CD4-positive, alpha-beta T cell treated with Interleukin-2 at 100 ng/mL for 4 hours (primary cell): ENCODE measurements at places on chromosomes 4 and X.

DNA sequence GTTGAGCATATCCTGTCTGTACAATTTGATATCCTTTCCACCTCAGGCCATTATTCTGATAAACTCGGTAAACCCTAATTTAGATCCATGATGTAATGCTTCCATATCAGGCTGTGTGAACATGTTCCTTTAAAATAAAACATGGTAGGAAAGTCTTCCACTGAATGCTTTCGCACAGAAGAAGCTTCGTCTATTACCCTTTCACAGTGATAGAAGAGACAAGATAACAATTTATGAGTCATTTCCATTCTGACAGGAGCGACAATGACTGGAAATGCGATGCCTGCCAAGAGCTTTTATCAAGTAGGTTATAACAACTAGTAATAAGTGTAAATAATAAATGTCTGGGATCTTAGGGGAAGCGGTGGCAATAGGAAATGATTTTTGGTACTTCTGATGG lies 98.8 kb downstream of the TTC29 start:
- no peak for DNase-seq

GRCh38 chr4:38868059-38868960 lies 704 bp downstream of the FAM114A1 start:
- no peak for DNase-seq

- no peak for DNase-seq
These were observed 482.9 kb downstream of the NAF1 start for GRCh38 chr4:162683659-162684370.

GRCh38 chrX:31124536-31124935 lies 52.7 kb upstream of the FTHL17 start:
- no peak for DNase-seq

DNA sequence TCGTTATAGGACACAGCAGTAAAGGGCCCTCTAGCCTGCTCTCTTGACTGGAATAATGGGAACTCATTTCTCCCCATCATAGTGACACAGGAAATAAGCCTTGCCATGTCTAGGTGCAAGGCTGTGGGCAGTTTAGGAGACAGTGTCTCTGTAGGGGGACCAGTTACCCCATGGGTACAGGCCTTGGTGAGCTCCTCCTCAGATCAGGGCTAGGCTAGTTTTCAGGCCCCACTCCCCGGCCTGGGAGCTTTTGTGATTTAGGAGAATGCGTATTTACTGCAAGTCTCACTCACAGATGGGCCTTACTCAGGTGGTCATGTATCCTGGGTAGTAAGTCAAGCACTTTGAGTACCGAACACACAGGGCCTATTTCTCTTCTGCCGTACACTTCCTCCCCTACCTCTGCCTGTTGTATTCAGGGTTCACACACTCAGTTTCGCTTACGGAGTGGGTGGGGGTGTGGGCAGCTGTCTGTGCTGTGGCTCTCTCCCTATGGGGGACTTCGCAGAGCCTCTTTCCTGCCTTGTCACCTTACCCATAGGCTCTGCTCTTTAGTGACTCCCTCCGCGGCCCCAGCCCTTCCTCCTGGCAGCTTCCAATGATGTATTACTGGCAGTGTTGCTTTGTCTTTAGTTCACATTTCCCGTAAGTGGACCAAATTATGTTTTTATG lies 34.2 kb downstream of the FAM193A start:
- DNase-seq: peak; percentile 37

- peak; percentile 89 for DNase-seq
These were observed 51.2 kb upstream of the CHRNA9 start for GRCh38 chr4:40283968-40284367.

DNA sequence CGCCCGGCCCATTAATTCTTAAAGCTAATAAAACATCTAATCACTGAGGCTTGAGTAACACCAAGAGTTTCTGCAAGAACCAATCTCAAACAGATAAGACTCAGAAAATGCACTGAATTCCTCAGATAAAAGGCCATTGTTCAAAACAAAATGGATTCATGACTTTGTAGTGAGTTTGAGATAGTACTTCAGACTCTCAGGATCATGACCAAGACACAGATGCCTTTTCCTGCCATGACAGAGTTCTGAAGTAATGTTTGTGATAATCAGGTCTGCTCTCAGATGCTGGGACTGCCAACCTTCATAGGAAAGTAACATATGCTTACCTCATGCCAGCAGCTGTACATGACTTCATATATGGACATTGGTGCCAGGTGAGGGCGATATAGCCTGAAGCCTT lies 54.6 kb downstream of the NIPAL1 start:
- no peak for DNase-seq

GRCh38 chrX:155218777-155219176 lies 2.5 kb downstream of the VBP1 start:
- no peak for DNase-seq

- no peak for DNase-seq
These were observed 639.6 kb downstream of the IQCM start for GRCh38 chr4:149176039-149176438.

DNA sequence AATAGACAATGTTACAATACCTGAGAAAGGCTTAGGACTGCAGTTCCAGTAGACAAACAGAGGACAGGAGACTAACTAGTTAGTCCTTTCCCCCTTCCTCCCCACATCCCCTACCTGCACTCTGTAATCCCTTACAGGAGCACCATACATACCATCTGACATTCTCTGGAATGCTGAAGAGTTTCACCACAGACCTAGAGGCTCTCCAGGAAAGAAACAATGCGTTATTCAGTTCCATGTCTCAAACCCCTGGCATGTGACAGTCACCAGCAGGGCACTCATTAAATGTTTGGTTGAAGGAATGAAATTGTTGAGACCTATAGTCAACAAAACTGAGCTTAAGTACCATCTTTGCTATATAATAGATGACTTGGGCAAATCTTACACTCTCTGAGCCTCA lies 100.2 kb upstream of the USP38 start:
- DNase-seq: no peak

DNA sequence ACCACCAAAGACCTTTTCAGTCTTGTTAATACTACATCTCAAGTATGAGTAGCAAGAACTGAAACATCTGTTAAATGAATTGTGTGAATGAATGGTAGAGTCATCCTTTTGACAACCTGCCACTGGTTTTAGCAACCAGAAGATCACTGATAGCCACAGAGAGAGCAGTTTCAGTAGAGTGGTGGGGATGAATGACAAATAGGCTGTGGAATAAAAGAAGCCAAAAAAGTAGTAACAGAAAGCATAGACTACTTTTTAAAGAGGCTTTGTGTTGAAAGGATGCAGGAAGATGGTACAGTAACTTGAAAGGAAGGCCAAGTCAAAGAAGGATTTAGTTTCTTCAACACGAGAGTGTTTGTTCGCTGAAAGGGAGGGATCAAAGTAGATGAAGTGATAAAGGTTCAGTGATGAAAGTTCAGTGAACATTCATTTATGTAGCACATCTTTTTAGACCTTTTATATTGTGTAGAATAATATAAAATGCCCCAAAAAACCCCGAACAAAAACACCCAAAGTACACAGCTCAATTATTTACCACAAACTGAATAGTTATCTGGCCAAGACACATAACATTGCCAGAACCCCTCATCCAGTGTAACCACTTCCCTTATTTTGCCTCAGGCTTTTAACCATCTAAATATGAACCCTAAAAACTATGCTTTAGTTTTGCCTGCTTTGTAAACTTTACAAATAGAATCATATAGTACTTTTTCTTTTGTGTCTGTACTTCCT lies 40.1 kb upstream of the EIF1AX start:
- no peak for DNase-seq

DNA sequence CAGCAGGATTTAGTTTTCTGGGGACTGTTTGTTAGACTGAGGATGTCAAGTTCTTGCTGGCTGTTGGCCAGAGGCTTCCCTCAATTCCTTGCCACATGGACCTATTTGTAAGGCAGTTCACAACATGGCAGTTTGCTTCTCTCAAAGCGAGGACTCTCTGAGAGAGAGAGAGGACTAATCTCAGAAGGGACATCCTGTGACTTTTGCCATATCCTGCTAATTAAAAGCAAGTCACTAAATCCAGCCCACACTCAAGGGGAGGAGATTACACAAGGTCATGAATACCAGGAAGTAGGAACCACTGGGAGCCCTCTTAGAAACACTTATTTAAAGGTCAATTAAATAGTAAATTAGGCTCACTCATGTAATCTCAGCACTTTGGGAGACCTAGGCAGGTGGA lies 38.2 kb downstream of the PPP1R2C start:
- peak; percentile 10 for DNase-seq

- no peak for DNase-seq
These were observed 550.5 kb upstream of the BOD1L1 start for GRCh38 chr4:14177987-14178386.

- no peak for DNase-seq
These were observed 48.5 kb downstream of the SMAD1 start for GRCh38 chr4:145530189-145530588.

- DNase-seq: no peak
These were observed 72.7 kb upstream of the PSAPL1 start for GRCh38 chr4:7507381-7507780.

DNA sequence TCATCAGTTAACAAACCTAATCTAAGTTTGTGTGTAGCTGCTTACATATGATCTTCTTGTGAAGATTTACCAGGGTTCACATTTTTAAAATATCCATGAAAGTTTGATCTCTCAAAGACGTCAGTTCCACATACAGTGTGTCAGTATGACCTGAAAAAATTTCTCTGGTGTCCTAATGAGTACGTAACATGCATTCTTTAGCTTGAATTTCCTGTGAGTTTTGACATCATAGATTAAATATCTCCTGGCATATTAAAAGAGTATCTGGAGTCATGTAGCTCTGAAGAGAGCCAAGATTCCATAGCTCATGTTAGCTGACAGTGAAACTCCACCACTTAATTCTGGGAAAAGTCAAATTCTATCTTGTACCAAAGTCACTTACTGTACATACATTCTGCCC lies 43.9 kb upstream of the PDLIM5 start:
- no peak for DNase-seq

DNA sequence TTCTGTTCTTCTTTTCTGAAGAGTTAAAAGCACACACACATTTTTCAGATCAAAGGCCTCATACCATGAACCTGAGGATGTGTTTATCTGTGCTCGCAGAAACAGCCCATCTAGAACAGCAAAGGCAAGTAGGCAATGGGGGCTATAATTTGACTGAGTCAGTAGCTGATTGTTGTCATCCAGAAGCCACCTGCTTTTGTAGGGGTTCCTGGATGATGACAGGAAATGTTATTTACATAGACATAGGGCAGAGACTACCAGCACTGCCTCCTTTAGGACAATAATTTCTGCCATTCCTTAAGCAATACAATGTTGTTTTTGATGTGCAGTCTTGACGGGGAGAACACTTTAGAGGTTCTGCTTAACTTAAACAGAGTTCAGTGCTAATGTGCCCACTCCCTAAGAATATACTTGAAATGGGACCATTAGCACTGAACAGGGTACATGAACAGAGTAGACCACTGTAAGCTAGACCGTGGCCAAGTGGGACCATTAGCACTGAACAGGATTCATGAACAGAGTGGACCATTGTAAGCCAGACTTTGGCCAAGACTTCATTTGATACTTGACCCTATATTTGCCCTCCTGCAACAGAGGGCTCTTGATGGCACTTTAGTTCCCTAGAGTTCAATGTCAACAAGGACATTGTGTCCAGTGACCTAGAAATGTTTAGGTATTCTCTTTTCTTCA lies 42.8 kb upstream of the CCSER1 start:
- no peak for DNase-seq

DNA sequence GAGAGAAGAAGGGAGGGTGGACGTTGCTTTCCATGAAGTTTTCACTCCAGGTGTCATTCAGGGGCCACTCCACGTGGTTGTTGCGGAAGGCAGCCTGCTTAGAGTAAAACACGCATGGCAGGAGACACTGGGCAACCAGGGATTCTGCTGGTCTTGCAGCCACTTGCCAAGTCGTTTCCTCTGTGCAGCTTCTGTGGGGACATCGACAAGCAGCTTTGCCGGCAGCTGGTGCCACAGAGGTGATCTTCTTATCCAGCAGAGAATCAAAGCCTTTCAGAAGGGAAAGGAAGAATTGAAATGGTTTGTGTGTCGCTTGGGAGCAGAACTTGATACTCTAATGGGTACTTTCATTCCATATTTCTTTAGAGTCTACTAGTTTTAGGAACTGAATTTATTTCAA lies 867.1 kb upstream of the TENM3 start:
- no peak for DNase-seq

DNA sequence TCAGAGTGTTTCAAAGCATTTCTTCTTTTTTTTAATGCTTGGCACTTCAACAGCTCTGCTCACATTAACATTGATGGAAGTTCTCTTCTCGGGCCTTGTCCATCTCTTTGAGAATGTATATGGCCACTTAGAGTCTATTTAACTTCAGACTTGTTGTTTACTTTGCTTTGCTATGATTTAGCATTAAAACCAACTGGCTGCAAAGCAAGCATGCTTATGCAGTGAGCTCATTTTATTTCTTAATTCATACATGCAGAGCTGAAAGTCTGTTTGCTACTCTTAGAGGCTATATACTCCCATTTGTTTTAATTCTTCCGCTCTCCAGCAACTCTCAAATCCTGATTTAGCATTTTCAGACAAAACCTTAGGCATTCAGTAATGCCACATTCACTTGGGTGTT lies 107.6 kb upstream of the PACRGL start:
- DNase-seq: no peak

GRCh38 chr4:36322921-36323354 lies 41.5 kb downstream of the DTHD1 start:
- peak; percentile 73 for DNase-seq

DNA sequence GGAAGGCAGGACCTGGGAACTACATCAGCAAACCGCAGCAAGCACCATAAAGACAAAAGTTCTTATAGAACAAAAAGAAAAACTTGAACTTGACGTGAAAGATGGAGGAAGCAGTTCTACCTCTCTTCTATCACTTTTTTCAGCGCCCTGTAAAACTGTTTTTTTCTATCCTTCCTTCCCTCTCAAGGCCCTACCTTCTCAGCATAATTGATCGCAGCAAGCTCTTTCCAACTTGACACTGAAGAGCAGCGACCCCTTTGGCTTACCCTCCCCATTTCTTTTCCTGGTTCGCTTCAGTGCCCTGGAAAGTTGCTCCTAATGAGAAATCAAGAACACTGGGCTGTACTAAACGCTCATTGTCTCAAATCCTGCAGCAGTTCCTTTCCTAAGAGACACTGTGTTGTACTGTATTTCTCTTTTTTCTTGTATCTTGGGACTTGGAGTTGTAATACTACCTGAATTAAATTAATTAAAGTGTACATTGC lies 150.6 kb upstream of the SLC4A4 start:
- no peak for DNase-seq

GRCh38 chr4:152784490-152785350 lies 5.0 kb downstream of the ARFIP1 start:
- DNase-seq: no peak
